Epithelial cell of proximal tubule (primary cell): ENCODE measurements at places on chromosomes 13 and 19.

DNA sequence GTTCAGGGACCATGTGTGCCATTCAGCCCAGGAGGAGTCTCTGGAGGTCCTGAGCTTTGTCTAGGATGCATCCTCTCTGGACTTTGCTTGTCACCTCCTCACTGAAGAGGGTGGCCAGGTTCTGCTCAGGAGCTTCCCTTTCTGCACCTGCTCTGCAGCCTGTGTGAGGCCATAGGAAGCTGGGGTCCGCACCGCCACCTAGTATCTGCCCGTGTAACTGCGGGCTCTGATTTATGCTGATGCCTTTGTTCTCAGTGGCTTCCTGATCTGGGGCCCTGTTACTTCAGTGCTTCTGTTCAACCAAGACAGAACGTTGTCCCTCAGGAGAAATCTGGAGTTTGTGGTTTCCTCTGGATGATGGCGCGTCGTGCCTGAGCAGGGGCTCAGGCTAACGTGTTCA lies 15.5 kb downstream of the ZNF610 start:
- DNase-seq: no peak

DNA sequence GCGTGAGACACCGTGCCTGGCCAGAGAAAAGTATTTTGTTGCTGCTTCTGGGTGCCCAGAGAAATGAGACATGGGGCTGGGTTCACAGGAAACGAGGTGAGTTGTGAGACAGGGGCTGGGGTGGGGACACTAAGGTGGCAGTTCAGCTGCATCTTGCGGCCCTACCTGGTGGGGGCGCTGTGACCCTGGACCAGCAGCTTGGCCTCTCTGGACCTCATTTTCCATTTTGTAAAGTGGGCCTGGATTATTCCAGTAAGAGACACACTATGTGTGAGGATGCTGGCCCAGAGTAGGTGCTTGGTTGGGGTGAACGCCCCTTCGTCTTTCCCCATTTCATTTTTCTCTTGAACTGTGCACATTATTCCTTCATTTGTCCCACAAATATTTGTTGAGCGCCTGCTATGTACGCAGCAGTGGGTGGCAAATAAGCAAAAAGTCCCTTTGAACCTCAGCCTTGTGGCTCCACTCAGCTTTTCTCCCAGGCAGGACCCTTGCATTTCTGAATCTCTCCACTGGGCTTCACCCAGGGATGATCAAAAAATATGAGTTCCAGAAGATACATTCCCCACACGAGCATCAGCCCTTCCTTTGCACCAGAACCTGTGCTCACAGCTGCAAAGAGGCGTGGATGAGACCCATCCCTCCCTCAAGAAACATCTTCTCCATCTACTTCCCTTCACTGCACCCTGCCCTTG lies 26.6 kb upstream of the OR10H1 start:
- DNase-seq: no peak

DNA sequence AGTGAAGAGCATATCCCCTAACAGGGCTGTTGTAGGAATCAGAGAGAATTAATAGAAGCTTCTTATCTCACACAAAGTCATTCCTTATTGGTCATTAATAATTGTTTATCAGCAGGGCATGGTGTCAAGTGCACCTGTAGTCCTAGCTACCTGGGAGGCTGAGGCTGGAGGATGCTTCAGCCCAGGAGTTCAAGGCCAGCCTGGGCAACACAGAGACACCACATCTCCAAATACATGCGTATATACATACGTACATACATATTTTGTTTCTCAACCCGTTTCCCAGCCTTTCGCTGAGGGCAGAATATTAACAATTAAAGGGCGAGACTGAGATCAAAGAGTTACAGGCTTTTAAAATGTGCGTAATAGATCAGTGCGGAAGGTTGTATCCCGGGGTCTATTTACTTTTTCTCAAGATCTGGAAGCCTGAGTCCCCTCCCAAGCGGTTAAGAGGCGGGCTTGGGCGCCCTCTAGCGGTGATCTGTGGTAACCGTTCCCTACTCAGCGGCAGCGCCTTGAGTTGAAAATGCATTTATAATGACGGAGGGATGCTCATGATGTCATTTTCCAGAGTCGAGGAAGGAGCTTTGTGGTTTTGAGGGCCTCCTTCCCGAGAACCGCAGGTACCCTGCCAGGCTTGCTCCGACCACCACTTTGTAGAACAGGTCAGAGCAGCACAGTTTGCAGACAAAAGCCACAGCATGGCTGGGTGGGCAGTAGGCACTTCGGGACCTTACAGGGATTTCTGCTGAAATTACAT lies 169.6 kb upstream of the GPR12 start:
- no peak for DNase-seq

DNA sequence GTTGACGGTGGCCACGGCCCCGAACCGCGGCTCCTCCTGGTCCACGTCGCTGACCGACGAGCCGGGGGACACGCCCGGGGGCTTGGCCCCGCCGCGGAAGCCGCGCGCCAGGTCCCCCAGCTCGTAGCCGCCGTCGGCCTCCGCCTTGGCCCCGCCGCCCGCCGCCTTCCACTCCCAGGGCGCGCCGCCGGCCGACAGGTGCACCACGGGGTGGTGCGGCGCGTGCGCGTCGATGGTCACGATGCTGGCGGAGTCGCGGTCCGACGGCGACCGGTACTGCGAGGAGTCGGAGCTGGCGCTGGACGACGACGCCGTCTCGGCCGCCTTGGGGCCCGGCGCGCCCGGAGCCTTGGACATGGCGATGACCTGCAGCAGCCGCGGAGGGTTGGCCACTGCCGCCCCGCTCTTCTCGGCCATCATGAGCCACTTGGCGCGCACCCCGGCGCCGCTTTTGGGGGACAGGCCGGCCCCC lies 9.0 kb downstream of the PLPPR3 start:
- no peak for DNase-seq

- DNase-seq: no peak
Measured at GRCh38 chr19:50969413-50969760, at the start of gene KLK6. TSS of gene KLK6 (minus strand) at chr19:50969591. CDS start at chr19:50968104, 1,487 bp downstream.

GRCh38 chr13:111518161-111518792 lies 197.8 kb downstream of the TEX29 start:
- no peak for DNase-seq

GRCh38 chr19:49224879-49225278 lies 67.3 kb downstream of the TRPM4 start:
- no peak for DNase-seq

DNA sequence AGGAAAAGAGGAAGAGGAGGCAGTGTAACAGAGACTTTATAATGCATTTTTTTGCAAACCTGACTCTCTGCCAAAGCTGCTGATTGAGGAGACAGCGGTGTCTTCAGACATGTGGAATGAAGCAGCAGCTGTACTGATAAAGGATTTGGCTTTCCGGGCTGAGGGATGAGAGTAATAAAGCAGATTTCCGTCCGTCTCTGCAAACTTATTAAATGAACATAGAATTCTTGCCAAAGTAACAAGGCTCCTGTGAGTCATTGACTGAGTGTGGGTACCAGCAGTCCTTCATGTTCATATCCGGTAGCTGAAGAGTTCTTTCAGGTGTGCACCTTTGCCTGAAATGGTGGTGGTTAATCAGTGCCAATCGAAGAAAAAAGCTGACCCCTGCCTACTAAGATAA lies 112.6 kb downstream of the LIG4 start:
- DNase-seq: no peak

DNA sequence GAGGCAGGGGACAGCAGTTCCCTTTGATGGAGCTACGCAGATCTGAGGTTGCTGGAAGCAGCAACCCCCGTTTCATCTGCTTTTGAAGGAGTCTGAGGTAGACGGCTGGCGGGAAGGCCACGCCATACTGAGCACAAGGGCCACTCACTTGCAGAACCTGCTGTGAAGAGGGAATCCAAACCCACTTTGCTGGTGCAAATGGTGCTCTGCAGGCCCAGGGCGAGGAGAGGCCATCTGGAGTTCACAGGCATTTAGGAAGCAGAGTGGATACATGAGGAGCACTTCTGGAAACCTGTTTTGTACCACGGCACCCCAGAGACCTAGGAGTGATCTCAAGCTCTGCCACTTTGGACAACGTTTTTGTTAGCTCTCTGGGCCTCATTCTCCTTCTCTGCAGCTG lies 227.8 kb downstream of the UQCRFS1 start:
- DNase-seq: no peak

DNA sequence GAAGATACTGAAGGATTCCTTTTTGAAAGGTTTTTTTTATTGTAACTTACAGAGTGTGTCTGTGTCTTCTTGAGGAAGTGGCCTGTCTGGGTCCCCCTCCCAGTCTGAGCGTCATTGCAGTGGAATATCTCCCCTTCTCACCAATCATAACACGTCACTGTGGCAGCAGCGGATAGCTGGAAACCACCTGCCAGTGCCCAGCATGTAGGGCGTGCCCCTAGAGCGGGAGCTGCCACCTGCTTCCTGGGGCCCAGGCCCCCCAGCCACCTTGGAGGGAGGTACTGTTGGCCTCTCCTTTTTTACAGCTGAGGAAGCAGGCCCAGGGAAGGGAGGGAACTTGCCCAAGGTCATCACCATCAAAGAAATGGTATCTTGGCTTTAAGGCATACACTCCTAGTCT lies 4.6 kb upstream of the DNM2 start:
- no peak for DNase-seq

- no peak for DNase-seq
Measured at GRCh38 chr13:99406799-99407201, 94.5 kb upstream of the TM9SF2 start.

- DNase-seq: no peak
Measured at GRCh38 chr13:90792335-90792734, 555.2 kb upstream of the MIR17HG start.

- no peak for DNase-seq
Measured at GRCh38 chr13:68173111-68173510, 943.0 kb upstream of the PCDH9 start.

DNA sequence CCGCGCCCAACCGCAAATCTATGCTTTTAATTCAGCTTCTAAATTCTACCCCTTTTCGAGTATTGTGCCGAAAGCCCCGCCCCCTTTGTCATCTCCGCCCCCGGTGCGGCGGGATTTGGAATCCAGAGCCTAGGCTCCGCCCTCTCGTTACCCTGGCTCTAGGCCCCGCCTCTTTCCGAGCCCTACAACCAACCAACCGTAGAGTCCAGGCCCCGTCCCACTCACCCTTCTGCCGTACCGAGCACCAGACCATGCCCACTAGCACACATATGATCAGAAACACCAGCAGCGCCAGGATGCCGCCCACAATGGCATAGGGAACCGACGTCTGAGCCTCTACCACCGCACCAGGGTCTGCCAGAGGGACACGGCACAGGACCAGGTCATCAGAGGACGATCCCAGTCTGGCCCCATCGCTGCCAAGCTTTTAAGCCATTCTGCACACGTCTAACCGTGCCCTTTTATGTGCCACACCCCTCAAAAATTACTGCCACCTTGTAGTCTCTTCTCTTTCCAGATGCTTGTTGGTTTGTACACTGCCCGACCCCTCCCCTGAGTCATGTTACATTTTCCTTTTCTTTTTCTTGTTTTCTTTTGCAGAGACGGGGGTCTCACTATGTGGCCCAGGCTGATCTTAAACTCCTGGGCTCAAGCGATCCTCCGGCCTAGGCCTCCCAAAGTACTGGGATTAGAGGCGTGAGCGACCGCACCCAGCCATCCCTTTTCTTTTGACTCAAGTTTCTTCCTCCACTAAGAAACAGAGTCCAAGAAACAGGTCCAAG lies 4.7 kb upstream of the ZNF428 start:
- no peak for DNase-seq
